Nucleus accumbens (tissue), 56 donors: ENCODE measurements at places on chromosomes 2 and 18.

GRCh38 chr2:231361701-231362554 is 33.6 kb upstream of the B3GNT7 start:
- DNase-seq: no peak

DNA sequence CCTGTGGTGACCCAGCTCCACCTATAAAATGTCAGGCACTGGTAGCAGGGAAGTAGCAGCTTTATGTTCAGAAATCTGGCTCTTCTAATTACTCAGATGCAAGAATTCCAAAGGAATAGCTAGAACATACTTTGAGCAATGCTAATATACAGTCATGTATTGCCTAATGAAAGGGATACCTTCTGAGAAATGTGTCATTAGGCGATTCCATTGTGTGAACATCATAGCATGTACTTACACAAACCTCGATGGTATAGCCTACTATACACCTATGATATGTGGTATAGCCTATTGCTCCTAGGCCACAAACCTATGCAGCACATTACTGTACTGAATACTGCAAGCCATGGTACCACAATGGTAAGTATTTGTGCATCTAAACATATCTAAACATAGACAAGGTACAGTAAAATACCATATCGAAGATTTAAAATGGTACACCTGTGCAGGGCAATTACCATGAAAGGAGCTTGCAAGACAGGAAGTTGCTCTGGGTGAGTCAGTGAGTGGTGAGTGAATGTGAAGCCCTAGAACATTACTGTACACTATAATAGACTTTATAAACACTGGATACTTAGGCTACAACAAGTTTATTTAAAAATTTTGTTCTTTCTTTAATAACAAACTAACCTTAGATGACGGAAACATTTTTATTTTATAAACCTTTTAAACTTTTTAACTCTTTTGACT is 50.3 kb upstream of the ETAA1 start:
- DNase-seq: no peak

DNA sequence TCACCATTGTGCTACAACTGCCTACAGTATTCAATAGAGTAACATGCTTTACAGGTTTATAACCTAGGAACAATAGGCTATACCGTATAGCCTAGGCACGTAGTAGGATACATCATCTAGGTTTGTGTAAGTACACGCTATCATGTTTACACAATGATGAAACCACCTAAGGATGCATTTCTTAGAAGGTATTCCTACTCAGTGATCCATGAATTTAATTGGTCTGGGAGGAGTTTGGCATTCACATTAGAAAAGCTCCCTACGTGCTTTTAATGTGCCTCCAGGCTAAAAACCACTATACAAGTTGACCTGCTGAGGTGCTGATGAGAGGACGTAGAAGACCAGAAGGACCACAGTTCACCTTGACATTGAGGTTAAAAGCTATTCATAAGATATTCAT is 154.5 kb upstream of the LRRTM1 start:
- DNase-seq: no peak

DNA sequence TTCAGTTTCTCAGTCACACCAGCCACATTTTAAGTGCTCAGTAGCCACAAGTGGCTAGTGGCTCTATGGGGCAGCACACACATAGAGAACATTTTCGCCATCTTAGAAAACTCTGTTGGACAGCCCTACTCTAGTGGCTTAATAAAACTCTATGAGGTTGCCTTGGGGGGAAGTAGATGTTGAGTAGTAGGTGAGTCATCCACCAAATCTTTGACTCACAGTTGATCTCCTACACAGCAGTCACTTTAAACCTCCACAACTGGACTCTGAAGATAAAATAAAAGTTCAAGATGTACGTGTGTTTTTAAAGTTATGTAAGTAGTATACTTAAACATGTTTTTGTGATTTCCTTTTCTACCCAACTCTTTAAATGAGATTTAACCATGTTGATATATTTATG is 379.0 kb downstream of the SETBP1 start:
- DNase-seq: no peak

DNA sequence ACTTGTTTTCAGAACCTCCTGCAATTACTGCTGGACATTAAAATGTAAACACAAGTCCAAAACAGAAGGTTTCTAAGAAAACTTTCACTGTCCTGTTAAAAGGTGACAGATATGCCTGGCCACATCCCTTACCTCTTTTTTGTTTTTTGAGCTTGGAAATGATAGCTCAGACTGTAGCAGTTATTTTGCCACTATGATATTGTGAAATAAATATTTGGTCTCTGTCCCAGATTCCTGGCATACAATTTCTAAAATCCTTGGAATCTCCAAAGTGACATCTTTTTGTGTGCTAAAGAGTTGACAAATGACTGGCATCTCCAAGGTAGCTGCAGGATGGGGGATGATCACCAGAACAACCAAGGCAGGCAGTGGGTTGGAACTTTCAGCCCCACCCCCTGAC is 16.8 kb downstream of the TPGS2 start:
- no peak for DNase-seq
